ENCODE measurements at places on chromosomes 3 and 15.

DNA sequence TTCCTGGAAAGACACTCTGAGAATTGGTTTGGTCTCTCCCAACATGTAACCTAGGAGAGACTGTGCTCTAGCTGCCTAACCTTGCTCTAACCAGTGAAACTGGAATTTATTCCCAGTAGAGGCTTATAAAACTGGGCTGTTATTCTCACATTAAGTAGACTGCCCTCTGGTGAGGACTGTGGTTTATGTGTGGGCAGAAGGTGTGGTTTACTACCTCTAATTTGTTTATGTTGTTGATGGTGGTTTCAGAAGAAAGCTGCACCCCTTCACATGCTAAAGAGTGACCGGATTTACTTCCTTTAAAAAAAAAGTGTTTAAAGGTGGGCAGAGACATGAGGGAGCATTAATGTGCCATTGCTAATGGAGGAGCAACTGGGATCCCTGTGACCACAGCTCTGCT lies 273.2 kb downstream of the MECOM start:
- no peak for DNase-seq

DNA sequence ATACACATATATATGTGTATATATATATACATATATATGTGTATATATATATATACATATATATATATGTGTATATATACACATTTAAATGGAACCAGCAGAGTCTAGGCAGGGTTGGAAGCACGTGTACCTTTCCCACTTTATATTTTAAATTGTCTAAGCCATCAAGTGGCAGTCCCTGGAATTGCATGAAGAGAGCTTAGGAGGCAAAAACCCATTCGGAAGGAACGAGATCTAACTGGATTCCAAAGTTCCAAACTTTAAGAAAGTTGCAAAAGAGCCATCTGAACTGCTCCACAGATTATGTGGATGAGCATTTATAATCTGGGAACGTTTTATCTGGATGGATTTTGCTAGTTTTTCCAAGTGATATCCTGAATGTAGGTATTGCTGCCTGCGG lies 186.5 kb downstream of the FOXP1 start:
- peak; percentile 25 for DNase-seq

- DNase-seq = no peak
Observed at GRCh38 chr15:67100801-67101581, 35.6 kb downstream of the SMAD3 start.

DNA sequence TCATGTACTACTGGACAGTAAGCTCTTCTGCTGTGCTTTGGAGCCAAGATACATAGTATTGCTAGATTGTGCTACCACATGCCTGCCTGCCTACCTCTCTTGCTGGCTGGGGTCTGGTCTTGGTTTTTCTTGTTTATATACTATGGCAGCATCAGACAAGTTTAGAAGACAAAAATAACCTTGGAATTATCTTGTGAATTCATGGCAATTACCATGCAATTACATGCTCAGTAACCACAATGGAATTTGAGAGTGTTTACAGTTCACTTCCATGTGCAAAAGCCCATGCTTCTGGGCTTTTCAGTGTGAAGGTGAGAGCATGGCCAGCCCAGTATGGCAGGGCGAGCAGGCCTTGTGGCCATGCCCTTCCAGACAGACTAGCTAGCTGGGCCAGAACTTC lies 48.0 kb upstream of the C15orf61 start:
- peak; percentile 13 for DNase-seq

GRCh38 chr15:82778755-82779154 lies 27.1 kb downstream of the FSD2 start:
- no peak for DNase-seq

GRCh38 chr3:149494022-149494758 lies 19.7 kb downstream of the TM4SF4 start:
- DNase-seq = peak; percentile 75

DNA sequence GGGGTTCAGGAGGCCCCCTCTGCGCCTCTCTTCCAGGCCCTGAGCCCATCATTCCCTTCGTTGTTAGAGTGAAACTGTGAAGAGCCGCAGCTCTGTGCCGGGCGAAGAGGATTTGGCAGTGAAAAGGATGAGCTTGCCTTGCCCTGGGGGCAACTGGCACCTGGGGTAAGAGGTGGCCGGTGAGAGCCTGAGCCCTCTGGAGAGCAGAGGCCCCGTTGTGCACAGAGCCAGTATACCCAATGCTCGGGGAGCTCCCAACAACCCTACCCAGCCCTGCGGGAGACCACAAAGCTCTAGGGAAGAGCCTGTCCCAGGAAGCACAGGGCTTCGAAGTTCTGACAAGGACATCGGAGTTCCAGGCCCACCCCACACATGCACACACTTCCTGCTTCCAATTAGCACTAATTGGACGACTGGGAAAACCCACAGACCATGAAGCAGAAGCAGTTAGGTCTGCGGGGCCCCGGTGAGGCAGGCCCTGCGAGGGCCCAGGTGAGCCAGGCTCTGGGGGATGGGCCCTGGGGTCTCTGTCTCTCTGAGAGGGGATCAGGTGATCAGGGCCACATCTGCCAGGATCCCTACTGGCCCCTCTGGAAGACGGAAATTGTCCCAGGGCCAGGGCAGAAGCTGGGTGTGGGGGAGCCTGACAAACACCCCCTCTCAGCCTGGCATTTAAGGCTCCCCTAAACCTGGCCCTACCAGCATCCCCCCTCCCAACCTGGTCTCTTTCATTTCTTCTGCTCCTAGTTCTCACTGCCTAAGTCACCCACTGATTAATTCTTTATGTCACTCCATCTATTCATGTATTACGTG lies 27.9 kb upstream of the SFMBT1 start:
- no peak for DNase-seq

- no peak for DNase-seq
Observed at GRCh38 chr15:70742928-70743327, 20.4 kb downstream of the UACA start.

DNA sequence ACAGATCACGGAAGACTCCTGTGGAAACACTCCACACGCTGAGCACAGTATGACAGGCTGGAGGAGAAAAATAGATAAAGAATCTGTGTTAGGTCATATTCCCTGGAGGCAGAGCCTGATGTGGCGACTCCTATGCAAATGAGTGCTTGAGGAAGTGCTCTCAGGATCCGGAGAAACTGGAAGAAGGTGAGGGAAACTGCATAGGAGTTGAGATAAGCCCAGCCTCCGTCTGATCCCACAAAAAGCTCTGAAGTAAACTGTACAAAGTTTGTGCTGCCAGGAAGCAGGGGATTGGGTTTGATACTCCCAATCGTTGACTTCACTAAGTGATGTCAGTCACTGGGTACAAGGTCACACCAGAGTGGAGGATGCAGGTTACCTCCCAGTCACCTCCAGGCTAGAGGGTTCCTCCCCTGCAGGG lies 33.4 kb downstream of the OSBPL10 start:
- no peak for DNase-seq

- DNase-seq = no peak
Observed at GRCh38 chr15:62765916-62766315, 276.6 kb upstream of the TPM1 start.

GRCh38 chr3:168342946-168343850 lies 247.5 kb upstream of the GOLIM4 start:
- no peak for DNase-seq

GRCh38 chr15:31499953-31500765 lies 173.5 kb downstream of the KLF13 start:
- DNase-seq = no peak

DNA sequence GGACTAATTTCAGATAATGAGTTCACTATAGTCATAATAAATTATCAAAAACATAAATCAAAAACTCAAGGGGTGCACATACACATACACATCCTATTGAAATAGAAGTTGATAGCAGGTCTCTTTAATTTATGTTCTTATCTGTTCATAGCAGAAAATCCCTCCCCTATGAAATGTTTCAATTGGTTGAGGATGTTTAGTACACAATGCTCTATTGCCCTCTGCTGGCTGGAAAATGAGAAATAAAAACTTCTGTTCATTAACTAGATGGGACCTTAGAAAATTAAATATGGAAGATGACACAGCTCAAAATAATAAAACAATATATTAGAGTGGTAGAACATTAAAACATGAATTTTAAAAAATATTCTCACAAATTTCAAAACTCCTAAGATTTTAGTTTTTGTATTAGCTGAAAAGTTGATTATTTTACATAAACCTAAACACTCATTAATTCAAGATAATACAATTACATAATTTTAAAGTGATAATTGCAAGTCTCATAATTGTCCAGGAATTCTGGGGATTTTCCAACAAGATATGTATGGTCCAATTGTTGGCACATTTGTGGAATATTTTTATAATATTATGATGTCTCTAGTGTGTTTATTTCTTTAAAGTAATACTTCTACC lies 735.0 kb downstream of the ROBO1 start:
- DNase-seq = peak; percentile 57
